Left hindlimb (tissue), 1 donor: ENCODE measurements at places on chromosomes 4 and X.
A peak's percentile ranks its signal among the peaks of the same experiment; 100 is the strongest.

- peak; percentile 36 for DNase-seq
These were observed 39.0 kb upstream of the HGFAC start for GRCh38 chr4:3402491-3403347.

DNA sequence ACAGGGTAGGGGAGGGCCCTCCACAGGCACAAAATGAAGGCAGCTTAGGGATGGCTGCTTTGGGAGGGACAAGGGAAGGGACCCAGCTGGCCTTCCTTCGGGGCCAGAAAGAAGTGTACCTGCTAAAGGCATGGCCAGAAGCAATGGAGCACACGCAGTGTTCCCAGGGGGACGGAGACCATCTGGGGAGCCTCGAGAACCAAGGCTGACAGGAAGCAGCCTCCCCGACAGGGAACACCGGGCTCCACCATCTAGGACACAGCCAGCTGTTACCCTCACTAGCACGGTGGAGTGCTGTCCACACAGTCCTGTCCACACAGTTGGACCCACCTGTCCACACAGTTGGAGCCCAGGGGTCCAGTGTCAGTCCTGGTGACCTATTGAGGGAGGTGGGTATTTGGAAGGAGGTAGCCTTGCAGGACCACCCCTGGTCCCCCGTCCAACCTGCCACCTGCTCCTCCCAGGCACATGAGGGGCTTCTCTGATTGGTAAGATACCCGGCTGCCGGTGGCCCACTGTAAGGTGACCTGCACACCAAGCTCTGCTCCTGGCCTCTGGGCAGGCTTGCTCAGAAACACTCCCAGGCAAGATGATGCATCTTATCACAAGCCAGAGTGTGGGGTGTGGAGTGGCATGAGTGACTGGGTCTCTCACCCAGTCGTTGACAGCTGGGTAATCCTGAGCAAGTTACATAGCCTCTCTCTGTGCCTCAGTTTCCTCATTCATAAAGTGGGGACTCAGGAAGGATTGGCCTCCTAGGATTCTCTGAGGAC lies 20.5 kb upstream of the AFAP1 start:
- DNase-seq: peak; percentile 29

- no peak for DNase-seq
These were observed 26.5 kb upstream of the NEIL3 start for GRCh38 chr4:177283167-177283566.

DNA sequence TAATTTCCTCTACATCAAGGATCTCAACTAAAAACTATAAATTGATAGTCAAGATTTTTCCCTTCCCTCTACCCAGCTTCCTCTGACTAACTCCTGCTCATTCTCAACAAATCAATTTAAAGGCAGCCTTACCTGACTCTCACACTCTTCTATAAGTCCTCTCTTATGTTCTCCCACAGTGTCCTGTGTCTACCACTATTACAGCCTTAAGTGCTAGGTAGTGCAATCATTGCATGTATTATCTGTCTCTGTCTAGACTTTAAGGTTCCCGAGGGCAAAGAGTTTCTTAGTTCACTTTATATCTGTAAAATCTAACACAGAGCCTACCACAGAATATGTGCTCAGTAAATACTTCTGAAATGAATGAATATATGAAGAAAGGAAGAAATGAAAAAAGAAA lies 123.7 kb downstream of the BTC start:
- no peak for DNase-seq

DNA sequence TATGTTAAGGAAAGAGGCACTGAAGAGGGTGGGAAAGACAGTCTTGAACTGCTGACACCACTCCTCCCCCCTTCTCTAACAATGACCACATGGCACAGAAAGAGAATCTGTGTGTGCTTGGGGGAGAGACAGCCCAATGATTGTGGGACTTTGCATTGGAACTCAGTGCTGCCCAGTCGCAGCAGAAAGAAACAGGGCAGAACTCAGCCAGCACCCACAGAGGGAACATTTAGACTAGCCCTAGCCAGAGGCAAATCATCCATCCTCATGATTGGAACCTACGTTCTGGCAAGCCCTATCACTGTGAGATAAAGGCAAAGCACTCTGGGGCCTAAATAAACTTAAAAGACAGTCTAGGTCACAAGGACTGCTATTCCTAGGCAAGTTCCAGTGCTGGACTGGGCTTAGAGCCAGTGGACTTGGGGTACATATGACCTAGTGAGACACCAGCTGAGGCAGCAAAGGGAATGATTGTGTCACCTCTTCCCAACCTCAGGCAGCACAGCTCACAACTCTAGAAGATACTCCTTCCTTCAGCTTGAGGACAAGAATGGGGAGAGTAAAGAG lies 132.8 kb upstream of the S100G start:
- DNase-seq: no peak

DNA sequence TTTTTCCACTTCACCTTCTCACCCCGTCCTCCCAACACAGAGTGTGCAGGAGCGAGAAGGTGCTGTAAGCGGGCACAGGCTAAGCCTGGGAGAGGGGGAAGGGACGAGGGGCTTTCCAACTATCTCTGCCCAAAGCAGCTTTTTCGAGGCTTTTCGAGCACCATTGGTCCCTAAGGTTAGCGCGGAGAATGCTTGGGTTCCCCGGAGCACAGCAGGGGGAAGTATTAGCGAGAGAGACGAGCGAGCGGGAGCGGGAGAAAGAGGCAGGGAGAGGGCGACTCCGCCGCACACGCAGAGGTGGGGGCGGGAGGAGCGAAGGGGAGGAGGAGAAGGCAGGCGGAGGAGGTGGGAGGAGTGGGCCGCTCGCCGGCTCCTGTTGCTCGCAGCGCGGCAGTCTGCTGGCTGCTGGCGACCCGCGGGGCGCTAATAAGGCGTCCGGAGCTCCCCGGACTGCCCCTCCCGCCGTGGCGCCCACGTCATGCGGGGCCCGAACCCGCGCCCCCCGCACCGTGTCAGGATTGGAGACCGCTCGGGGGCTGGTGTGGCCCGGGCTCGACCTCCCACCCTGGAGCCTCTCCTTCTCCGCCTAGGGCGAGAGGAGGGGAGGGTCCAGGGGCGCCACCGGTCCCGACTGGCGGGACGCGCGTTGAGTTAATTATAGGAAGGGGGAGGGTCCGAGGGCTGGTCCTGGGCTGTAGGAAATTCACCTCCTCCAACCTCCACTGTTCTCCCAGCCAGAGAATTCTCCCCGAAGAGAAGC lies at the start of gene ADAMTS3:
Gene ADAMTS3, minus strand, starts transcription at position 263 of the 760 bp plus-strand sequence. CDS start 459 bp downstream, outside the sequence.
- peak; percentile 88 for DNase-seq

DNA sequence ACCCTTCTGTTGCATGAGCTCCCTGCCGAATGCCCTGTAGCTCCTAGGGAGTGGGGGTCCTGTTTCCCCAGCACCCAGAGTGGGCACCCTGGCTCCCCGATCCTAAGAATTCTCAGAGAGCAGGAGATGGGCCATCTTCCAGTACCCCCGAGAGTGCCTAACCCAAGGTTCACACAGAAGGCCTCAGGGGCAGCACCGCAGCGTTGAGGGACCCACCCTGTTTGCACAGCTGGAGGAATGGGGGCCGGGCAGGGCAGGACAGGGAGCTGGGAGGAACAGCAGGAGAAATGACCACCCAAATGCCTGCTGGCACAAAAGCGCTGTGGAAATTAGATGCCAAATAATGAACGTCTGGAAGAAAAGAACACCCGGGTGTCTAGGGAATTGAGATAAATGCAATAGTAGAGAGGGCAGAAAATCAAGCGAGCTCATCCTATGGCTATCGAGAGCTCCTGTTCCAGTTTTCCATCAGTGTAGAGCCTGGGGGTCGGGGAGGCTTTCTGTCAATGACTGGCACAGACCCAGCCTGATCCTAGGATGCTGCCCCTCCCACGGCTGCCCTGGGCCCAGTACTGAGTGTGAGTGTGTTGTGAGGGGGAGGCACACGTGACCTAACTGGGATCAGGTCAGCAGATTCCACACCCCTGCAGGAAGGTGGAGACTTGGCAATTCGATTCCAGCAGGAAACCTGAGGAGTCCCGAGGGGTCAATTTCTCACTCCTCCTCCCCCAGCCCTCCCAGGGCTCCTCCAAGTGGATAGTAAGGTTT lies 25.7 kb downstream of the SEPTIN6 start:
- peak; percentile 66 for DNase-seq

DNA sequence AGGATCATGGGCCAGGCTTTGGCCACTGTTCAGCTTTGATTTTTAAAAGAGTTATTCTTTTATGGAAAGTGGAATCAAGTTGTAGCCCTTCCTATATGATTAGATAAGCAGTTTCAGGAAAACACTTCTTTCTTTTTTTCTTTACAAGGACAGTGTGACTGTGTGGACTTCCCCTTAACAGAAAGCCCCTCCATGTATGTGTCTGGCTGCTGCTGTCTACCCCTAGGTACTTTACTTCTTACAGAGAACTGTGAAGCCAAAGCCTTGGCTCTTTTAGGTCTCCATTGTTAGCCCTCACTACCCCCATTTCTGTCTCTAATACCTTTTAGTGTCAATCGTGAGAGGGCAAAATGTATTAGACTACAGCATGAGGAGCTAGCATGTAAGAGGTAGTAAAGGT lies 19.1 kb downstream of the VSIG1 start:
- no peak for DNase-seq

- DNase-seq: no peak
These were observed 352.8 kb downstream of the MAPK10 start for GRCh38 chr4:86007042-86007441.
